ENCODE measurements at places on chromosomes 1 and 21.

DNA sequence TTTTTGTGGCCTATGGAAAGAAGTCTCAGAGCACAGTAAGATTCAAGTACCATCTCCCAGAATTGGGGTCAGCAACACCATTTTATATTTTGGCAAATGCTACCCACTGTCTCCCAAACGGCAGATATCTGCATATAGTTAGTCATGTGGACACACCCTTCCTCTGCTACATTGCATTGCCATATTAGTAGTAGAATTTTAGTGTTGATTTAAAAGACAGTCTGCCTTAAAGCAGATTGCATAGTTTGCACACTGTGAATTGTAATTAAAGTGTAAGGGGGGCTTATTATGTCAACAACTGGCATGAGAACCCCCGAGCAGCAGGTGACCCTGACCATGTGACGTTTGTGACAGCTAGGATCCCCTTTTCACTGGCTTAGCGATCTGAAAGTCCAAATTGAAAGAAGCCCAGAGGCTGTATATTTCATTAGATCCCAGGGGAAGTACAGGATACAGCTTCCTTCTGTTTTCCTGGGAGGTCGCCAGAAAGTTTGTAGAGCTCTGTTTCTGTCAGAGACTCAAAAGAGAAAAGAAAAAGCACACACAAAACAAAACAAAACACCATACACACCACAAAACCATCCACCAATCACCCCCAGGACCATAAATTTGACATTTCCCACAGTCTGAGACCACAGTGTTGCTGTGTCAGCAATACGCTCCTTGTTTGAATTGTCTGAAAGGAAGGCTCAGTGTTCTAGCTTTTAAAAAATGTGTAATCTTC, 172.4 kb downstream of the NFIA start:
- no peak for DNase-seq

- DNase-seq: no peak
Observed at GRCh38 chr21:45971616-45972352, 9.8 kb upstream of the COL6A1 start.

GRCh38 chr1:153728305-153729066, 636 bp downstream of the INTS3 start:
- peak; percentile 55 for DNase-seq

DNA sequence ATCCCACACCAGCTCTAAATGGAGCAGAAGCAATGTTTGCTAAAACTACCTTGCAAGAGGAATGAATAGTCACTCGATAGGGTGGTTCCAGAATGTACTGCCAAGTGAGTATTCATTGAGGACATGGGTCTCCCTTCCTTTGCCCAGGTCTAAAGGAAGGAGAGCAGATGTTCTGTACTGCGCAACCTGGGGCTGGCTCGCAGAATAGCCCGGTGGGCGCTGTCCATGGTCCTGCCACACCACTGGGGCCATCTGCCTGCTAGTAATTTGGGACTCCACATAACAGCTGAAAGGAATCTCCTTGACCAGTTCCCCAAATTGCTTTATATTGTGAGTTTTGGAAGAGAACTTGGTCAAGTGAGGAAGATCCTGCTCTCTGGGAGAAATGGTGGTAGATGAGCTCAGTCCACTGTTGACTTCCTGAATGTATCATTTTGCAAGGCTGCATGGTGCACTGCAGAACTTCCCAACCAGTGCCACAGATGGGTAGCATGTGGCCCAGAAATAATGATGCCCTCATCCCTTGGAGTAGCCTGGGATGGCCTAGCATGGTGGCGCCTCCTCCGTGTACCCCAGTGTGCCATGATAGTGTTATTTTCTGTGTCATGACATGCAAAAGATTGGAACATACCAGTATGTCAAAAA, 5.7 kb downstream of the SLC6A17 start:
- peak; percentile 66 for DNase-seq

- DNase-seq: no peak
Observed at GRCh38 chr1:230869500-230869899, 1.2 kb upstream of the C1orf198 start.

DNA sequence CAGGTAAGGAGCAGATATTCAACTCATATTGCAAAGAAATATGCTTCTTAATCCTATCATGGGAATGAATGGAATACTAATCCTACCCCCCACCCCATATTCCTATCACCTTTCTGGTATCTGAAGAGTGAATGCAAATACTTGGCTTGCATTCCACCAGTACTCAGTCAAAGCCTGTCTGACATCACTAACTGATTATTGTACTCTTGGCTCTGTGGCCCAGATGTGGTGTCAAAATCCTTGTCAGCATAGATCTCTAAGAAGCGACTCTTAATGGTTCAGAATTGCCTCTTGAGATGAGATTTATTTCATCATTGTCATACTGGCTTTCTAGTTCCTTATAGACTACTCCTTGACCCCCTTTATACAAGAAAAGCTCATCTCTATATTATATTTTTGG, 604.6 kb downstream of the ADGRL2 start:
- DNase-seq: no peak

DNA sequence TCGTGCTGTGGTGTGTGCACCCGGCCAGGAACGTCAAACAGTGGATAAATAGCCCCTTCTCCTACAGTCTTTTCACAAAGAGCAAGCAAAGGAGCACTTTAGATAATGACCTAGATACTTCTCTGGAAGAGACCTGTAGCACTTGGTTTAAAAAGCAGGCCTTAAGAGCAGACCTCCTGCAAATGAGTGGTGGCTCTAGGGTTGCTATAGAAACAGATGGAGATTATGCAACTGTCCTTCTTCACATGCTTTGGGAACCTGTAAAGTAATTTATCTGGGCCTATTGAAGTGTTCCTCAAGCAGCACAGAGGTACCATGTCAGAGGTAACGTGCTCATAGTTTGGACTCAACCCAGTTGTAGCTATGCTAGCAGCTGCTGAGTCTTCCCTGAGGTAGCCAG, 208.2 kb upstream of the KIAA0040 start:
- DNase-seq: no peak

GRCh38 chr1:170032531-170033280, 41.8 kb downstream of the KIFAP3 start:
- DNase-seq: no peak

DNA sequence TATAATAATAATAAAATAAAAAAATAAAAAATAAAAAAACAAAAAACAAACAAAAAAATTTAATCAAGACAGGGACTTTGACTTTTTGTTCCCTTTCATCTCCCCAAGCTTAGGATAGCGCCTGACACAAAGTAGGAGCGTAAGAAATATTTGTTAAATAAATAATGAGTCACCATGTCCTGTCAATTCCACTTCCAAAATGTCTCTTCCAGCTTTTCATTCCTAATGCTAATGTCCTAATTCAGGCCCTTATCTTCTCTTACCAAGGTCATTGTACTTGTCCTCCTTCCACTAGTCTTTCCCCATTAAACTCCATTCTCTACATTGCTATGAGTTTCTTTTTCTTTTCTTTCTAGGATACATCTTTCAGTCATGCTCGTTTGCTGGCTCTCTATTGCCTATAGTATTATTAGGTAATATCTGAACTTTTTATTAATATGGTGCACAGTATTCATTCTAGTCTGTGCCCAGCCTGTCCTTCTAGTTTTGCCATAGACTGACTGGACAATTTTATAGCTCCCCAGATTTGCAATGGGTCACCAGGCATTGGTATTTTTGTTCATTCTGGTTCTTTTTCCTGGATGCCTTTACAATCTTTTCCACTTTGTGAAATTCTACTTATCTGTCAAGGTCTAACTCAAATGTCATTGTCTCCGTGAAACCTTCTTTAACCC, 11.4 kb downstream of the NEXN start:
- DNase-seq: no peak

Measured in T47D (cell line).